ENCODE measurements at places on chromosomes 2 and 18. TPM values are rescaled to one million over a fixed set of nuclear protein-coding genes. Genes with fewer than 3 reads are reported as not detected.

Gene GORASP2
- total RNA-seq, result 104 TPM

Gene TFPI
- 286 TPM for total RNA-seq

Gene FOXI3
- total RNA-seq, result not detected

Gene PRR30
- total RNA-seq, result not detected

Gene CNTNAP5
- total RNA-seq, result not detected

Gene SLC4A3
- total RNA-seq, result 0.21 TPM

Gene SOWAHC
- 3.6 TPM for total RNA-seq

Gene COBLL1
- 38.4 TPM for total RNA-seq

Gene EMILIN1
- 16.6 TPM for total RNA-seq

Gene CPLX4
- not detected for total RNA-seq

Gene CYB5A
- 24.9 TPM for total RNA-seq

Gene ZEB2
- total RNA-seq, result 49.6 TPM

Gene GAD1
- total RNA-seq, result 0.60 TPM

Gene PLGLB2
- total RNA-seq, result 2.1 TPM

Gene BOLL
- not detected for total RNA-seq

Gene C2orf72
- total RNA-seq, result 0.11 TPM

Gene TCF23
- not detected for total RNA-seq

Gene ANKRD62
- total RNA-seq, result not detected

Gene PIK3C3
- total RNA-seq, result 45.8 TPM

Data from endothelial cell of umbilical vein (primary cell).